Stromal cell of bone marrow (primary cell): ENCODE measurements at places on chromosomes 1 and 21.

DNA sequence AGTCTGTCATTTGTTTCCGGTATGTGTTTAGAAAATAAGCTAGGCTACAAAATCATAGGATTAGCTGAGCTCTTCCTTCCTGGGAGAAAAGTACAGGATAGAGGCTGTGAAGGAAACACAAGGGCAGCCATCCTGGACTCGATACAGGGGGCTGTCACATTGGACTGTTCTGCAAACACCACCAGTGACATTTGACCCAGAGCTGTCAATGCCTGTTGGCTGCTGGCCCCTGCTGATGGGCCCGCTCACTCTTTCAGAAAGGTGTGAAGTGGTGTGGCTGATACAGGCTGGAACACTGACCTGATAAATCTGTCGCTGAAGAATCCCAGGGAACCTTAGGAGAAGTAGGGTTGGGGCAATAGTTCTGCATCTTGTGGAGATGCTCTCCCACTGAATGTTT is 183.1 kb downstream of the RHOU start:
- no peak for DNase-seq

- no peak for DNase-seq
Observed at GRCh38 chr1:167996266-167996665, 59.4 kb upstream of the MPC2 start.

- DNase-seq: no peak
Observed at GRCh38 chr1:226790545-226791181, 51.6 kb upstream of the ITPKB start.

- DNase-seq: no peak
Observed at GRCh38 chr1:224434691-224435317, at the start of gene WDR26. TSS of gene WDR26 (minus strand) at chr1:224434797.

- DNase-seq: no peak
Observed at GRCh38 chr21:25560891-25561290, 46.4 kb downstream of the MRPL39 start.
